GM10248 (cell line): ENCODE measurements at places on chromosomes 3 and 15.

- no peak for DNase-seq
Measured at GRCh38 chr15:88776646-88777045, 26.6 kb upstream of the ACAN start.

GRCh38 chr3:41441139-41441538 lies 241.8 kb downstream of the CTNNB1 start:
- DNase-seq: no peak

GRCh38 chr3:106640353-106640752 lies 736.9 kb upstream of the CCDC54 start:
- DNase-seq: no peak

GRCh38 chr3:13886593-13887129 lies 6.8 kb upstream of the WNT7A start:
- DNase-seq: no peak

DNA sequence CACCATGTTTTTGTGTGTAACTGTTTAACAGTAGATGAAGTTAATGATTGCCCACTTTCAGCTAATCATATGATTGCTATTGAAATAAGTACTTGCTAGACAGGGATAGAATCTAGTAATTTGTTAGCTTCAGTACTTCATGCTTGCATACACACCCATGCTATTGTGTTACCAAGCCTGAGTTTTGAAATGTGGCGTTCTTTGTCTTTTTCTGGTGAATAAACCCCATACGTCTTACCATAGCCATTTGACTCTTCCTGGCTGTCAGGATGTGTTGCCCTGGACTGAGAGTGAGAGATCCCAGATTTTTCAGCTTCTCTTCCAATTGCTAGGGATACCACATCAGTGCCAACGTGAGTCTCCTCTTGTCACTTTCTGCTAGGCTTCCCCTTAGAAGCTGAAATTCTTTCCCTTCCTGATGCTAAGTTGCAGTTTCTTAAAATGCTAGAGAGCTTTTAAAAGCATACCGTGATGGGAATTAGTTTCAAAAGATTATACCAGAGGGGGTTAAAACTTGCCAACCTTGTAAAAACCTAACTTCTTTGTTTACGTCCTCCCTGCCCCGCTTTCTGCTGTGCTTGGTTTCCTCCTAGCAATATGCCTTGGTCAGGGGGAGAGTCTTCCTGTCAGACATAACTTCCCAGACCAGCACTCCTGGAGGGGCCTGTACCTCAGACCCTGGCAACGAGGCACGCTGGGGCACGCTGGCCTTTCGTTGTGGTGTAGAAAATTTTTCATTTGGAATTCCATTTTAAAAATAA lies 62.9 kb upstream of the ULK4 start:
- no peak for DNase-seq

GRCh38 chr3:115615001-115615814 lies 8.1 kb upstream of the GAP43 start:
- no peak for DNase-seq

- DNase-seq: no peak
Measured at GRCh38 chr15:101200181-101200580, 51.7 kb downstream of the CHSY1 start.

DNA sequence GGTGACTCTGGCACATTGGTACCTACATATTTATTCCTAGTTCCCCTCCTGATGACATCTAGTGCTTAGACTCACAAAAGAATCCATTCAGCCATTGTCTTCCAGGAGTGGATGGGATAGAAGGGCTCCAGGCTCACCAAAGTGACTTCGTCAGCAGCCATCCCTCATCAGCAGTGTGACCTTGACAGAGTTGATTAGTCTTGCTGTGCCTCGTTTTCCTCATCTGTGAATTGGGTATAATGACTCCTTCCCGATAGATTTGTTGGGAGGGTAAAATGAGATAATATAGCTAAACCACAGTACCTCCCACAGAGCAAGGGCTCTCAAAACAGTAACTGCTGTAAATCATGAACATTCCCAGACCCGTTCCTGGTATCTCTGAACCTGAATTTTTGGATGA lies 10.7 kb downstream of the ACAN start:
- no peak for DNase-seq

DNA sequence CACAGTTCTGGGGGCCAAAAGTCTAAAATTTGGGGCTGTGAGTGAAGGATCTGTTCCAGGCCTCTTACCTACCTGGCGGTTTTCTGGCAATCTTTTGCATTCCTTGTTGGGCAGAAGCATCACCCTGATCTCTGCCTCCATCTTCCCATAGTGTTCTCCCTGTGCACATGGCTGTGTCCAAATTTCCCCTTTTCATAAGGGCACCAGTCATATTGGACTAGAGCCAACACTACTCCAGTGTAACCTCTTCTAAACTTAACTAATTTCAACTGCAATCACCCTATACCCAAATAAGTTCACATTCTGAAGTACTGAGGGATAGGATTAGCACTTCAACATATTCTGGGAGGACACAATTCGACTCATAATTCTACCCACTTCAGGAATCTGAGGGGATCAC lies 85.0 kb downstream of the CCNL1 start:
- DNase-seq: no peak

DNA sequence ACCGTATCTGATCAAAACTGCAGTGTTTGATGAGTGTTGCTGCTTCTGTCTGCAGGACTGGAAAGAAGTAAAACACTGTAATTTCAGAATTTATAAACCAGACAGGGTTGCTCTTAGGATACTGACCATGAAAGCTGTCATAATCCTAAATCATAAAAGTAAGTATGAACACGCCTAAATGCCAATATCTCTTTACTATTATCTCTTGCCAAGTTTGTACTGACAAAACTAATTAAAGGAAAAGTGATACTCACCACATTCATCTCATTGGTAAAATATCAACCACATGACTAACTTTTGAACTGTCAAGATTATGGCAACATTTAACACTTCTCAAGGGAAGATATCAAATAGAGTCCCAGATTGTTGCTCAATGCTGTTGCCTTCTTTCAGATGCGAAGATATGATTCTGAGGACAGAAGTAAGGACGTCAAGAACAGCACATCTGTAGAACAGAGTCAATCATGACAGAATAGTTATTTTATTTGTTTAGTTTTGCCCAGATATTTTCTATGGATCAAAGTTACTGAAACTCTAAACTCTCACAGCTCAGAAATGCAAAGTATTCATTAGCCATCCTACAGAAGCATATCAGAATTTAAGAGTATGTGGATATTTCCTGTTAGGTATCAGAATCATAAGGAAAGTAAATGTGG lies 61.4 kb upstream of the COL8A1 start:
- DNase-seq: no peak

GRCh38 chr15:83310521-83311456 lies 26.3 kb upstream of the BNC1 start:
- no peak for DNase-seq

DNA sequence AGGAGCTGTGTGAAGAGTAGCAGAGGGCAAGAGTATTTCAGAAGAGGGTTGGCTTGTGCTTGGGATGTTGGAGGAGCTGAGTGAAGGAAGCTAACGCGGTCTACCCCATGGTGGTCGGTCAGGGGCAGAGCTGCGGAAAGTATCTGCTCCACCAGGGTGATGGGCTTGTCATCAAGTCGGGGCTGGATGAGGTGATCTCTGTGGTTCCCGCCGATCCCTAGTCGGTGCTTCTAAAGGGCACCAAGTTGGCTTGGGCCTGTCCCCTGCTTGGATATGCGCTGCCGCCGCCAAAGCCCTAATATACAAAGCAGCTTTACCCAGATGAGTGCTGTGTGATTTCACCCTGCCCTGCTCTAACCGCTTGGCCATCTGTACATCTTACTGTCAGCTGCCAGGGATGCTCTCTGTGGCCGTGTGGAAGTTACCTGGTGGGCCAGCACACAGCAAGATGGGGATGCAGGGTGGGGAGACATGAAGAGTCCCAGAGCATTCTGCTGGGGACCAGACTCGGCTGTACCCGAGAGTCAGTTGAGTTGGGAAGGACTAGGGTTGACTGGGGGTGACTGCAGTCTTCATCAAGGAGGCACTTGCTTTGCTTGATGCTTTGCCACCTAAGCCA lies 226.1 kb upstream of the BHLHE40 start:
- DNase-seq: no peak

GRCh38 chr15:68421798-68422402 lies 10.1 kb downstream of the ITGA11 start:
- no peak for DNase-seq

DNA sequence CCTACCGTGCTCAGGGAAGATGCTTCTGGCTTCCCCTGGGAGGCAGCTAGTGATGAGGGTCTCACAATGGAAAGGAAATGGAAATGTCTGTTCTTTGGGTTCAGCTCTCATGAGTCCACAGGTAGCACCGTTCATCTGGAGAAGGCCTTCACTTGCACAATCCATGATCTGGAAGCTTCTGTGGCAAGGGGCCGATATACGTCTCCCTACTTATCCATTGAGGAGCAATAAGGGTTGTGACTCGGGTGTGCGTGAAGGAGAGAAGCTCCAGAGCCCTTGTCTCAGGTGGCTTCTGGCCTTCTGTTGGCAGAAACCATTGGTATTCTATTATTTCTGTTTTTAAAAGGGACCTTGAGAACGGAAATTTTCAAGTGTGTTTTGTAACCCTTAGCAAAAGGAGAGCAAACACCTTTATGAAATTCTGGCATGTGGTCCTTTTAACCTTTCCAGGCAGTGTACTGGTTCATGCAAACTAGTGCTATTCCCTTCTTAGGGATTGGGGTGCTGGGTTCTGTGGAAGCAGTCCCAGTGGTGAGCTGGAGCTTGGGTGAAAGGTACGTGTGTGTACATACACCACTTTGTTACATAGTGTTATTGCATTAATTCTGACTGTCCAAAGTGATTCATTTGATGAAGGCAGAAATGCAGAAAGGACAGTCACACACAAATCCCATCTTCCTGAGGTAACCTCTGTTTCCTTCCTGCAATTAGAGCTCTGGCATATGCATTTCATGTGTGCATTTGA lies 32.5 kb downstream of the KLF13 start:
- no peak for DNase-seq

- no peak for DNase-seq
Measured at GRCh38 chr15:99844150-99844549, 110.9 kb upstream of the LYSMD4 start.

GRCh38 chr3:142888099-142888480 lies 793 bp downstream of the PCOLCE2 start:
- no peak for DNase-seq

DNA sequence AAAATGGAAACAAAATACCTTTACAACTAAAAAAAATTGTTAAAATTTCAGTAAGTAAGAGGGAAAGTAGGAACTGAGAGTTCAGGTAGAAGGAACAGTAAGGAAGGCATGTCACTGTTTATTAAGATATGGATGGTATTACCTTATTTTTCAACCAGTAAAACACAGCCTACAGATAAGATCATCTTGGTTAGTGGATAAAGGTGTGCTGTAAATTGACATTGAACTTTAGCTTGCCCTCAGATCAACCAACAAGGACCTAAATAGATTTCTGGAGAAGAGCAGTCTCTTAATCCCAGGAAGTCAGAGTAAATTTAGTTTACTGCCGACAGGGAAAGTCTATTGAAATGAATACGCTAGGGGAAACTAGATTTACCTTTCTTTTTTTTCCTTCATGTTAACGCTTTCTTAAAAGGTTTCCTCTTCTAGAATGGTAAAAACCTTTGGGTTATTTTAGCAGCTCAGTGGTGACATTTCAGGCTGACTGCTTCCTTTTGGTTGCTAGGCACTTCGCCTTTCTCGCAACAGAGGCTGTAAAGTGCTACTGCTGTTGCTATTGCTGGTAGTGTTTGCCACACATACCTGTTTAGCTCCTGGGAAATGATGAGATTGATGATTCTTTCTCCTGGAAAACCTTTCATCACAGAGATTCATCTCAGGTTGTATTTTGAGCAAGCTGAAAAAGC lies 12.9 kb downstream of the DZIP3 start:
- peak; percentile 14 for DNase-seq

GRCh38 chr3:71051893-71052687 lies 531.4 kb downstream of the FOXP1 start:
- no peak for DNase-seq

- no peak for DNase-seq
Measured at GRCh38 chr3:48226939-48227338, 3.6 kb downstream of the CAMP start.

- no peak for DNase-seq
Measured at GRCh38 chr3:153657461-153657860, 463.7 kb upstream of the ARHGEF26 start.

GRCh38 chr3:124601190-124601589 lies 129.1 kb upstream of the UMPS start:
- DNase-seq: no peak

- no peak for DNase-seq
Measured at GRCh38 chr3:63762180-63762579, 56.9 kb upstream of the C3orf49 start.

GRCh38 chr3:64473466-64473865 lies 214.3 kb downstream of the ADAMTS9 start:
- DNase-seq: no peak

- DNase-seq: no peak
Measured at GRCh38 chr15:72163719-72164118, 33.9 kb downstream of the GRAMD2A start.

- no peak for DNase-seq
Measured at GRCh38 chr3:124845406-124845805, 41.8 kb downstream of the ITGB5 start.

DNA sequence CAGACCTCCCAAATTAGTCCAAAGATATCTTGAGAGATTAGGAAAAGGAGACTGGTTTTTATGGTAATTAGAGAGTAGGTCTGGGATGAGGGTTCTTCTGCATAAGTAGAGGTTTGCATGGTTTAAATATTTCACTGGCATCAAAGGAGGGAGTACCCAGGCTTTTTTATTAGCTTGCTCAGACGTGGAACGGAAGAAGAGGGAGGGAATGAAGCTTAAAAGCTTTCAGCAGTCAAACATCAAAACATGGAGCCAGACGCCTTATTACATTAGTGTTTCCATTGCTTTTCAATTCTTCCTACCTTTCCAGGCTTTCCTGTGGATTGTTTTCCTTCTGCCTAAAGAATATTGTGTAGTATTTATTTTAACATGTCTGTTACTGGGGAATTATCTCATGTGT lies 342.1 kb upstream of the SOX2 start:
- DNase-seq: no peak

GRCh38 chr15:90184119-90184785 lies 16.9 kb upstream of the SEMA4B start:
- DNase-seq: peak; percentile 78

DNA sequence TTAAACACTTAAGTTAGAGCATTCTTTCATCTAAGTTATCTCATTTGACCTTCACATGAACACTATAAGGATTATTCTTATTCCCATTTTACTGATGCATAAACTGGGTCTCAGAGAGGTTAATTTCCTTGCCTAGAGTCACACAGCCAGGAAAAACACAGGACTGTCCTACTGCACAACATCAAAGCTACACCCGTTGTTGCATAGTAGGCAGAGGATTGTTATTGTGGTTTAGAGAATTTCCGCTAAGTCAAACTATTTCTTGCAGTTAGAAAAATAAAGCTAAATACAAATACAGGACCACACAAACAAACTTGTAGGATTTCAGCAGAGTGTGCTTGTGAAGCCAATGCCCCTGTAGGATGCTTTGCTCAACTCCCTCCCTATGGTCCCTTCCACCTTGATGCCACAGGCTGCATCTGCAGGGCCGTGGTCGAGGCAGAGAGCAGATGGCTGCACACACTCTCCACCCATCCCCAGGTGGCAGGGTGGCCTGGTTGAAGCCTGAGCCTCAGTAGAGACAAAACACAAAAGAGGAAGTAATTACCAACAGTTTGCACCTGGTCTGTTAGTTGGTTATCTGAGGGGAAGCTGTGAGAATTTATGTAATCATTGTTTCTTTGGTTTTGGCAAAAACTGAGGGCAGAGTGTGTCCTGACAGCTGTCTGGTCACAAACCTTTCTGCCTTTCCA lies 41.1 kb upstream of the SKOR1 start:
- DNase-seq: peak; percentile 73

GRCh38 chr3:63864008-63864964 lies 619 bp downstream of the ATXN7 start:
- peak; percentile 67 for DNase-seq

GRCh38 chr3:143525408-143525807 lies 322.9 kb downstream of the SLC9A9 start:
- no peak for DNase-seq
